A549 treated with CORT108297 at 1 μM for 4 hours (cell line): ENCODE measurements at places on chromosomes 4 and X. TPM values are rescaled to one million over a fixed set of nuclear protein-coding genes. Genes with fewer than 3 reads are reported as not detected.

Gene TEX13C
- 0.02 TPM in 1 of 5 replicates, not detected in the others for total RNA-seq

Gene ADH1B
- not detected in 5 replicates for total RNA-seq

Gene SPON2
- 0.10 to 0.47 TPM (median 0.20 TPM) in 5 replicates for total RNA-seq

Gene CYSLTR1
- total RNA-seq, result not detected in 5 replicates

Gene GLRA2
- not detected in 5 replicates for total RNA-seq

Gene UGT2A1
- total RNA-seq, result not detected in 5 replicates

Gene NXF2
- not detected in 5 replicates for total RNA-seq

Gene NAP1L2
- 1.1 to 1.6 TPM (median 1.3 TPM) in 5 replicates for total RNA-seq

Gene UGT2B10
- 0.06 TPM in 1 of 5 replicates, not detected in the others for total RNA-seq

Gene CA5B
- total RNA-seq, result 2.0 to 2.7 TPM (median 2.4 TPM) in 5 replicates

Gene OPHN1
- total RNA-seq, result 1.2 to 2.2 TPM (median 1.7 TPM) in 5 replicates

Gene NCAPG
- total RNA-seq, result 25.6 to 28.3 TPM (median 27.2 TPM) in 5 replicates

Gene SPANXB1
- 2.0 to 3.0 TPM (median 3.0 TPM) in 5 replicates for total RNA-seq

Gene CABS1
- not detected in 5 replicates for total RNA-seq

Gene GABRE
- 19.4 to 33.0 TPM (median 25.7 TPM) in 5 replicates for total RNA-seq

Gene ADH7
- total RNA-seq, result not detected in 5 replicates

Gene LPAR4
- total RNA-seq, result not detected in 5 replicates

Gene HPGDS
- not detected in 5 replicates for total RNA-seq

Gene XAGE2
- not detected in 5 replicates for total RNA-seq

Gene NEIL3
- 11.2 to 14.4 TPM (median 13.0 TPM) in 5 replicates for total RNA-seq

Gene GPR119
- not detected in 5 replicates for total RNA-seq

Gene NSUN7
- 0.18 to 0.60 TPM (median 0.35 TPM) in 5 replicates for total RNA-seq

Gene IL2RG
- 0.07 to 0.32 TPM in 2 of 5 replicates, not detected in the others for total RNA-seq

Gene CITED1
- total RNA-seq, result 0.80 to 2.0 TPM (median 1.7 TPM) in 5 replicates

Gene SULT1B1
- 0.01 to 0.05 TPM (median 0.03 TPM) in 4 of 5 replicates, not detected in the other for total RNA-seq

Gene ZNF280C
- 2.2 to 3.2 TPM (median 2.6 TPM) in 5 replicates for total RNA-seq

Gene SYAP1
- 20.7 to 24.7 TPM (median 21.8 TPM) in 5 replicates for total RNA-seq

Gene SPANXN1
- not detected in 5 replicates for total RNA-seq

Gene ATP2B3
- total RNA-seq, result 0.05 to 0.25 TPM (median 0.17 TPM) in 5 replicates

Gene HSFX2
- total RNA-seq, result 0.07 to 0.11 TPM in 2 of 5 replicates, not detected in the others
